ENCODE measurements at places on chromosomes 1 and 21. TPM values are rescaled to one million over a fixed set of nuclear protein-coding genes. Genes with fewer than 3 reads are reported as not detected.
A peak's percentile ranks its signal among the peaks of the same experiment; 100 is the strongest.

DNA sequence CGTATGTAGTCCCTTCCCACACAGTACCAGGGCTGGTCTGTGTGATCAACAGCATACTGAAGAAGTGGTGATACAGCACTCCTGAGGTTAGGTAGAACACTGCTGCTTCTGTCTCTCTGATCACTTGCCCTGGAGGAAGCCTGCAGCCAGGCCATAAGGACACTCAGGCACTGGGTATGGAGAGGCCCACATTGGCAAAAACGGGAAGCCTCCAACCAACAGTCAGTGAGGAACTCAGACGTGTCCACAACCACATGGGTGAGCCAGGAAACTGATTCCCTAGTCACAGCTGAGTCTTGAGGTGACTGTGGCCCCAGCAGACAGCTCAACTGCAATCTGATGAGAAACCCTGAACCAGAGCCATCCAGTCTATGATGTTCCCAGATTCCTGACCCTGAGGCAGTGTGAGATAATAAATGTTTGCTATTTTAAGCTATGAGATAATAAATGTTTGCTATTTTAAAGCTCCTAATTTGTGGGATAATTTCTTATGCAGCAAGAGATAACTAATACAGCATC is 62.5 kb downstream of the COQ8A start:
- no peaks in the 10 kb centered on the region for H3K36me3 ChIP-seq
- H3K4me1 ChIP-seq: no peaks in the 10 kb centered on the region
- no peak overlapping the region for H3K4me3 ChIP-seq
- no peak for DNase-seq
- no peak overlapping the region for H3K27ac ChIP-seq

GRCh38 chr1:243288062-243288461 is 32.2 kb downstream of the SDCCAG8 start:
- peaks cover 3% of the 10 kb centered on the region for H3K36me3 ChIP-seq
- no peak for DNase-seq
- H3K27me3 ChIP-seq: no peaks in the 10 kb centered on the region
- peaks cover 50% of the 10 kb centered on the region for H3K4me1 ChIP-seq

- no peaks in the 10 kb centered on the region for H3K4me1 ChIP-seq
- H3K27me3 ChIP-seq: no peaks in the 10 kb centered on the region
- no peak for DNase-seq
- H3K4me3 ChIP-seq: no peak overlapping the region
- no peaks in the 10 kb centered on the region for H3K36me3 ChIP-seq
- H3K27ac ChIP-seq: no peak overlapping the region
Observed at GRCh38 chr1:68157416-68157815, 74.9 kb downstream of the WLS start.

DNA sequence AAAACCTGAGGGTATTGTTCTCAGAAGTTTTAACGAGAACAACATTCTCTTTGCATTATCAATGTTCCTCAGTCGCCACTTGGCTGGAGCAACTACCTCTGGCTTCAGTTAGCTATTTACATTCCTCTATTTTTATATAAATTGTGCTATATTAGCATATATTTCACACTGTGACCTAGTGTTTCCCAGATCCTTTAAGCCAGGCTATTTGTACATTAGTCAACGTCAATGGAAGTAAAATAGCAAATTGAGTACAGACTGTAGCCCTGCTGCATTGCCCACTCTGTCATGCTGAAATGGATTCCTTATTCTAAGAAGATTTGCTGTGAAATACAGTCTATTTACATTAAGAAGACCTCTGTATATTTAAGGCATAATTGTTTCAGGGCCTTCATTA is 213.8 kb downstream of the ROR1 start:
- DNase-seq: no peak
- peaks cover 51% of the 10 kb centered on the region for H3K4me1 ChIP-seq
- H3K27me3 ChIP-seq: no peaks in the 10 kb centered on the region
- no peak overlapping the region for H3K4me3 ChIP-seq
- H3K36me3 ChIP-seq: peaks cover 5% of the 10 kb centered on the region

DNA sequence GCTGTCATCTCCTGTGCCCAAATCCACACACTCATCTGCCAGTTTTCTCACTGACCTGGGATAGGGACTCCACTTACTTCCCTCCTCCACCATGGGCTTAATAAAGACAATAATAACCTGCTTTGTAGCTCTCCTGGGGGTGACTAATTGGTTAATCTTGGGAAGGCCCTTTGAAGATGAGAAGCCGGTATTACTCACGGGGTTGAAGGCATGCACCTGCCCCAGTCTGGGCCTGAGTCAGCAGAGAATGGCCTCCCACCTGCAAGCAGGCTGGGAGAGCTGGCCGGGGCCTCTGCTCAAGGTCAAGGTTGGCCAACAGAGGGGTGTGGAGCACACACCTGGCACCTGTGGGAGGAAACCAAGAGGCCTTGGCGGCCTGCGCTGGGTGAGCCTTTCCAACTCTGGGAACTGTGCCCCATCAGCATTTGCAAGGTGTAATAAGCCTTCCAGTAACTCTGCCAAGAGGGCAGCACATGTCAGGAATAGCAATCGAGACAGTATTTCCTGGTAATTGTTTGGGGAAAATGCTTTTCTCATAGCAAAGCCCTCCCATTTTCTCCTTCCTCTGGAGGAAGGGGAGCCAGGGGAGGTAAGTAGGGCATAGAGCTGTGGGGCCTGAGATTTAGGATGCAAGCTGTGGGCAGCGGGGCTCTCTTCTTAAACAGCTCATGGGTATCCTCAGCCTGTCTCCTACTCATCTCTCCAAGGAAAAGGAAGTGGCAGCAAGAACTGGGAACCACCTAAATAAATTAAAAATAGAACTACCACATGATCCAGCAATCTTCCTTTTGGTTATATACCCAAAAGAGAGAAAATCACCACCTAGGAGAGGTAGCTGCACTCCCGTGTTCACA is 49.0 kb downstream of the TOMM20 start:
- H3K27me3 ChIP-seq: no peaks in the 10 kb centered on the region
- H3K27ac ChIP-seq: no peak overlapping the region
- peaks cover 32% of the 10 kb centered on the region for H3K36me3 ChIP-seq
- peaks cover 30% of the 10 kb centered on the region for H3K4me1 ChIP-seq
- no peak overlapping the region for H3K4me3 ChIP-seq
- DNase-seq: peak; percentile 94

DNA sequence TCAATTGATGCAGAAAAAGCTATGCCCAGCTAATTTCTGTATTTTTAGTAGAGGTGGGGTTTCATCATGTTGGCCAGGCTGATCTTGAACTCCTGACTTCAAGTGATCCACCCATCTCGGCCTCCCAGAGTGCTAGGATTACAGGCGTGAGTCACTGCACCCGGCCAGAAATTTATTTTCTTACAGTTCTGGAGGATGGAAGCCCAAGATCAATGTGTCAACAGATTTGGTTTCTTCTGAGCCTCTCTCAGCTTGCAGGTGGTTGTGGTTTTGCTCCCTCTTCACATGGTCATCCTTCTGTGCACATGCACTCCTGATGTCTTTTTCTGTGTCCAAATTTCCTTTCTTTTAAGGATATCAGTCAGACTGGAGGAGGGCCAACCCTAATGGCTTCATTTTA is 35.6 kb downstream of the SHCBP1L start:
- H3K4me3 ChIP-seq: no peak overlapping the region
- DNase-seq: no peak
- H3K36me3 ChIP-seq: no peaks in the 10 kb centered on the region
- peaks cover 18% of the 10 kb centered on the region for H3K27me3 ChIP-seq

DNA sequence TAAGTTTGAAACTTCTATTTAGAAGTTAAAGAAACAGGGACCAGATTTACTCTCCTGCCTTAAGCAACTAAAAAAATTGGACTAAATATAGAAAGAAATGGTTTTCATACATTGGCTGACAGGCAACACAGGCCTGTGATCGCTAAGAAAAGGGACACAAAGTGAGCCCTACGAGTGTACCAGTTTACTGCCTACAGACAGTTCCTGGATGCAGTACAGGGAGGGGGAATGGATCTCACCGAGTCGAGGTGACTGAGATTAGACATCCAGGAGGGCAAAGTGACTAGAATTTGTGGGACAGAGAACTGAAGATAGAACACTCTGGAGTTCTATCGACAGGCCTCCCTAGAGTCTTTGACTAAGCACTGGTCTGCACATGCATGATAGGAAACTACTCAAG is 16.0 kb downstream of the PHC2 start:
- no peaks in the 10 kb centered on the region for H3K27me3 ChIP-seq
- no peaks in the 10 kb centered on the region for H3K36me3 ChIP-seq
- H3K27ac ChIP-seq: no peak overlapping the region
- DNase-seq: no peak

DNA sequence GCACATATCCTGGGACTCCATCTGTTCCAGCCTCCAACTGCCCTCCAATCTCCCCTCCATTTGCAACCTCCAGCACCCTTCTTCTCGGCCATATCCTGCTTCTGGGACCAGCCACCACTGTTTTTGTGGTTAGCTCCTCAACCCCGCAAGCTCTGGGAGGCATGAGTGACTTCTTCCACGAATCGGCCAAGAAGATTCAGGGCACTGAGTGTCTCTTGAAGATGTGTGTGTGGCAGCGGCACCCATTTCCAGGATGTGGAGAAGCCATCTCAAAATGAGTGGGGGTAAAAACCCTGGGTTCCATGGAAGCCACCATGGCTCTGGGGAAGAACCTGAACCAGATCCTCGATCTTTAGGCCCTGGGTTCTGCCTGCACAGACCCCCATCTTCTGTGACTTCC is 194.6 kb downstream of the SLC45A1 start:
- H3K27me3 ChIP-seq: no peaks in the 10 kb centered on the region
- peaks cover 10% of the 10 kb centered on the region for H3K4me1 ChIP-seq
- H3K36me3 ChIP-seq: peaks cover 6% of the 10 kb centered on the region
- no peak overlapping the region for H3K4me3 ChIP-seq
- no peak for DNase-seq
- H3K27ac ChIP-seq: no peak overlapping the region

- no peak overlapping the region for H3K27ac ChIP-seq
- H3K4me1 ChIP-seq: no peaks in the 10 kb centered on the region
- no peak for DNase-seq
Observed at GRCh38 chr1:240109920-240110636, 18.4 kb downstream of the FMN2 start.

DNA sequence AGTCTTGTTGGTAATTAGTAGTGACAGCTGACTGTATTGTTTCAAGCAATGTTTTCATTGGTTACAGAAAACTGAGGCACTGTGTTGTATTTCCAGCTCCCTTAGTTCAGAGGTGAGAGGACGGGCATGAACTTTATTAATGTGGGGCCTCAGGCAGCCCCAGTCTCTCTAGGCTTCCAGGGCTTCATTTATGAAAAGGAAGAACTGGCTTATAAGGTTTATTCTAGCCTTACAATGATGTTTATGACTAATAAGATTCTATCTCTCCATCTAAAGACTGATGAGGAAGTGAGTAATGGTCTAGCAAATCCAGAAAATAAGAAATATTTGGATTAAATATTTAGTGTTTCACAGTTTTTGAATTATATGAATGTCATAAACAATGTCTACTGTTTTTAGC is 41.5 kb downstream of the CBS start:
- no peak overlapping the region for H3K4me3 ChIP-seq
- no peaks in the 10 kb centered on the region for H3K27me3 ChIP-seq
- no peak overlapping the region for H3K27ac ChIP-seq
- no peak for DNase-seq
- no peaks in the 10 kb centered on the region for H3K4me1 ChIP-seq

GRCh38 chr1:217388522-217389065 is 242.3 kb downstream of the GPATCH2 start:
- DNase-seq: no peak
- no peak overlapping the region for H3K27ac ChIP-seq
- H3K4me3 ChIP-seq: no peak overlapping the region
- H3K27me3 ChIP-seq: no peaks in the 10 kb centered on the region
- H3K36me3 ChIP-seq: no peaks in the 10 kb centered on the region

- DNase-seq: no peak
- no peak overlapping the region for H3K4me3 ChIP-seq
- no peaks in the 10 kb centered on the region for H3K27me3 ChIP-seq
- H3K36me3 ChIP-seq: peaks cover 40% of the 10 kb centered on the region
Observed at GRCh38 chr1:155383406-155383805, 62.7 kb downstream of the RUSC1 start.

DNA sequence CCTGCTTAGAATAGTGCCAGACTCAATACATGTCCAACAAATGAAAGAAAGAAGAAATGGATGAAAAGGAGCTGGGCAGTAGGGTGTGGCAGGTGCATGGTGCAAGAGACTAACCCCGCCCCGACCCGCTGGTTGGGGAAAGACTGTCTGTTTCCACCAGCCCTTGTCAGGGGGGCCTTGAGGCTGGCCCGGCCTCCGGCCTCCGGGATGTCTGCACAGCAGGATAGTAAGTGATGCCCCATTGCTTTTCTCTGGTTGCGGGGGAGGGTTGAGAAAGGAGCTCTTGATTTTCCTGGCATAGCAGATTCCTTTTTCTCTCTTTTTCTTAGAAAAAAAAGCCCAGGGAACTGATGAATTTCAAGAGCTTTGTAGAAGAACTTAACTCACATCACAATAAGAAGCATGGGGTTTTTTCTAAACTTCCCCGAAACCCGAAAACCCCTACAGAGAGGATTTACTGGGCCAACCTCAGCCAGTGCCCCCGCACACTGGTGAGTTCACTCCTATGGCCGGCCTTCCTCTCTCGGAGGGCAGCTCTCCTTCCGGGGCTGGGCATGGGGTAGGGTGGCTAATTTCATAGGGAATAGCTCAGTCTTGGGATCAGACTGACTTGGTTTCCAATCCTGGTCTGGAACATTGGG is 12.5 kb upstream of the TTC22 start:
- H3K27me3 ChIP-seq: peaks cover 36% of the 10 kb centered on the region
- H3K36me3 ChIP-seq: no peaks in the 10 kb centered on the region
- no peak overlapping the region for H3K27ac ChIP-seq
- H3K4me3 ChIP-seq: no peak overlapping the region
- DNase-seq: no peak

DNA sequence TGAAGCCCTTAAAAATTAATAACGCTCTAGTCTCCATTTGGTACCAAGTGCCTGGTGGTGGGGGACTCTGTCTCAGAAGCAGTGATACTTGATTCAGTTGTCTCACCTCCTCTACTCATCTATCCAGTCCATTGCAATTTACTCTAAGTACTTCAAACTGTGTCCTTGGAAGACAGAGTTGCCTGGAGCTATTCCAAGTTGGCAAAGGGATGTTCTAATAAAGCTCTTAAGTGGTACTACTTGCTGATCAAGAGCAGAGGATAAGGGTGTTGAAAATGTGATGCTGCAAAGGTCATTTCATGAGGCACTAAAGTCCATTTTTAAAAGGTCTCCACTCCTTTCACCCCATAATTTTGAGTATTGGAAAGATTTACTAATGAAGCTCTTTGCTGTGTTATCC is 142.2 kb downstream of the NFIA start:
- H3K4me3 ChIP-seq: no peak overlapping the region
- DNase-seq: no peak
- H3K36me3 ChIP-seq: no peaks in the 10 kb centered on the region
- peaks cover 23% of the 10 kb centered on the region for H3K4me1 ChIP-seq
- no peak overlapping the region for H3K27ac ChIP-seq
- no peaks in the 10 kb centered on the region for H3K27me3 ChIP-seq

GRCh38 chr1:3070644-3071564 is 1.9 kb downstream of the PRDM16 start:
- no peak overlapping the region for H3K4me3 ChIP-seq
- H3K36me3 ChIP-seq: peaks cover 16% of the 10 kb centered on the region
- H3K27me3 ChIP-seq: peaks cover 35% of the 10 kb centered on the region
- H3K4me1 ChIP-seq: no peaks in the 10 kb centered on the region
- DNase-seq: no peak

FCER1G gene
- not detected for total RNA-seq

CYP4A11 gene
- not detected for total RNA-seq

KRTAP21-2 gene
- not detected for total RNA-seq

SH3BGRL3 gene
- total RNA-seq: 107 TPM

ATP1A2 gene
- not detected for total RNA-seq

NDUFV3 gene
- total RNA-seq: 31.1 TPM

OR2T35 gene
- total RNA-seq: not detected

ATF3 gene
- total RNA-seq: 11.1 TPM

DIPK1A gene
- total RNA-seq: 4.9 TPM

L1TD1 gene
- not detected for total RNA-seq

RNU1-4 gene
- total RNA-seq: 1,905 TPM

OR10Z1 gene
- not detected for total RNA-seq

CHD1L gene
- total RNA-seq: 34.2 TPM

Data from Calu3 (cell line).